ENCODE measurements at places on chromosomes 2 and 18. TPM values are rescaled to one million over a fixed set of nuclear protein-coding genes. Genes with fewer than 3 reads are reported as not detected.

PLCD4 gene
- 1.1 TPM for total RNA-seq

IL36G gene
- not detected for total RNA-seq

MCM6 gene
- 13.5 TPM for total RNA-seq

UGT1A6 gene
- total RNA-seq: 0.63 TPM

MYCN gene
- total RNA-seq: 5.2 TPM

DNA sequence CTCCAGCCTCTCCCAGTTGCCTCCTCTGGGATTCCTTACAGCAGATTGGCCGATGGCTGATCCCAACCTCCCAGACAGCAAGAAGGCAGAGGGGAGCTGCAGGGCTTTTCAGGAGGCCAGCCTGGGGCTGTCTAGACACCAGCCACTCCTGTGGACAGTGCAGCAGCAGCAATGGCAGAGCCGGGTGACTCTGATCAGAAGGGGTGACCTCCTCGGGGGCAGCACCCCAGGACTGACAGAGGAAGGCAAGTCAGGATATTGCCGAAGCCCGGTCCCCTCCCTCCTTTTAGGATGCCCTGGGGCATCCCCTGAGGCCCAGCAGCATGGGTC is 84.5 kb downstream of the INHBB start:
- H3K4me3 ChIP-seq: no peak overlapping the region
- peak; percentile 5 for DNase-seq
- H3K4me1 ChIP-seq: no peaks in the 10 kb centered on the region
- H3K36me3 ChIP-seq: no peaks in the 10 kb centered on the region
- H3K27me3 ChIP-seq: no peaks in the 10 kb centered on the region

- no peak overlapping the region for H3K4me3 ChIP-seq
- no peak for DNase-seq
- no peaks in the 10 kb centered on the region for H3K27me3 ChIP-seq
- H3K27ac ChIP-seq: no peak overlapping the region
- H3K36me3 ChIP-seq: no peaks in the 10 kb centered on the region
Measured at GRCh38 chr18:64416990-64417389, 268.1 kb upstream of the LINC00305 start.

- no peak for DNase-seq
- H3K4me3 ChIP-seq: no peak overlapping the region
Measured at GRCh38 chr2:230658577-230658876, 54.1 kb upstream of the CAB39 start.

DNA sequence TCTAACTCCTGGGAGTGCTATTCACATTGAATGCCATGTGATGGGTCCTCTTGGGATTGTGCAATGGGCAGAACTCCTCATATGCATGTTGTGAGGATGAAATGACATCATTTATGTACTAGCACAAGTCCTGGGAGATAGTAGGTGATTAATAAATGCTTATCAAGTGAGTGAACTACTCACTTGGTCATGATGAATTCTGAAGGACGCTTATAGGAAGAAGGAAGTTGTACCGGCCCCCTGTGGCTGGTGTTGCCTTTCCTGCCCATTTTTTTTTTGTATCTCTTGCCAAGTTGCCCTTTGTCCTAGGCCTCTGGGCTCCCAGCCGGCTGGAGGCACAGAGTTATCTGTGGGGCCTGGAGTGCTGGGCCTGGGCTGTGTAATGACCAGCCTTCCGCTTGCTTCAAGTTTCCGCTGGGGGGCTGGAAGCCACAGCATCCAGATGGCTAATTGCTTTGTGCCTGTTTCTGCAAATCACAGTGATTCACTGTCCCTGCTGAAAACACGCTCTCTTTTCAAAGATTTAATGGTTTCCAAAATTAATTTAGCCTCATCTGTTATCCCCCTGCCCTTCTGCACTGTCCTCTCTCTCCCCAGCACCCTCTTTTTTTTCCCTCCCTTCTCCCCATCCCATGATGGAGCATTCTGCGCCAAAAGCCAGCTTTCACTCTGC is 33.7 kb upstream of the MRPL33 start:
- H3K4me1 ChIP-seq: no peaks in the 10 kb centered on the region
- no peaks in the 10 kb centered on the region for H3K36me3 ChIP-seq
- DNase-seq: no peak
- peak overlapping the region; percentile 65 for H3K27ac ChIP-seq
- no peaks in the 10 kb centered on the region for H3K27me3 ChIP-seq

- H3K4me1 ChIP-seq: peaks cover 2% of the 10 kb centered on the region
- no peaks in the 10 kb centered on the region for H3K36me3 ChIP-seq
- no peak overlapping the region for H3K4me3 ChIP-seq
- DNase-seq: peak; percentile 80
- H3K27ac ChIP-seq: no peak overlapping the region
Measured at GRCh38 chr2:71156573-71156972, 26.1 kb downstream of the MPHOSPH10 start.

DNA sequence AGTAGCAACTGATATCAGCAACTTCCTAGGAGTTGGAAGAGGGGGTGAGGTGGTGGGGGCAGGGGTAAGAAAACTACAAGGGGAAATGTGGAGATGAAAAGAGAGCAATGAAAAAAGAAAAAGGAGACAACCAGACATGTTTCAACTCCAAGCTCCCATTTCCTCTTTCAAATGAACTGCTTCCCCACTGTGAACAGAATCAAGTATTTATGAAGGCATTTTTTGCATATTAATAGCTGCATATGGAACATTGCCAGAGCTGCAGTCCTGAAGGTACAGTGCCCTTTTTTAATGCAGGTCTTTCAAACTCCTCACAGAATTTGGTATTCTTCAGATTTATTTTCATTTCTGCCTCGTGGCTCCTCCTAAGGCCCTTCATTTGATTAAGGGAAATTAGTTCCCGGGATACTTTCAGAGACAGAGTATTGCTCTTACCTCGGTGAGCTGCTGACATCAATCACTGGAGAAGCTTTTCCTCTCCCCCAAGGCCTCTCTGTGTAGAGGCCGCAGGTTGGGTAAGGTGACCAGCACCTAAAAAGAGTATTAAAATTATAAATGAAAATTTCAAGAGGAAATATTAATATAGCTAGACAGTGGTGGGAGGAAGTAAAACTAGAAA is 68.4 kb downstream of the KIAA2012 start:
- no peak overlapping the region for H3K4me3 ChIP-seq
- H3K27me3 ChIP-seq: no peaks in the 10 kb centered on the region
- no peaks in the 10 kb centered on the region for H3K36me3 ChIP-seq
- no peak overlapping the region for H3K27ac ChIP-seq
- H3K4me1 ChIP-seq: peaks cover 9% of the 10 kb centered on the region
- DNase-seq: no peak

- no peak overlapping the region for H3K4me3 ChIP-seq
- peak overlapping the region; percentile 43 for H3K27ac ChIP-seq
- H3K27me3 ChIP-seq: no peaks in the 10 kb centered on the region
- no peaks in the 10 kb centered on the region for H3K36me3 ChIP-seq
Measured at GRCh38 chr2:234679741-234680687, 183.1 kb upstream of the ARL4C start.

- no peaks in the 10 kb centered on the region for H3K36me3 ChIP-seq
- H3K27ac ChIP-seq: no peak overlapping the region
- H3K4me1 ChIP-seq: no peaks in the 10 kb centered on the region
- H3K4me3 ChIP-seq: no peak overlapping the region
- peak; percentile 59 for DNase-seq
Measured at GRCh38 chr2:102449370-102449974, 23.6 kb upstream of the SLC9A4 start.

GRCh38 chr2:200308546-200309295 is 2.2 kb downstream of the SPATS2L start:
- H3K36me3 ChIP-seq: no peaks in the 10 kb centered on the region
- no peak overlapping the region for H3K27ac ChIP-seq
- no peak overlapping the region for H3K4me3 ChIP-seq
- DNase-seq: peak; percentile 50

DNA sequence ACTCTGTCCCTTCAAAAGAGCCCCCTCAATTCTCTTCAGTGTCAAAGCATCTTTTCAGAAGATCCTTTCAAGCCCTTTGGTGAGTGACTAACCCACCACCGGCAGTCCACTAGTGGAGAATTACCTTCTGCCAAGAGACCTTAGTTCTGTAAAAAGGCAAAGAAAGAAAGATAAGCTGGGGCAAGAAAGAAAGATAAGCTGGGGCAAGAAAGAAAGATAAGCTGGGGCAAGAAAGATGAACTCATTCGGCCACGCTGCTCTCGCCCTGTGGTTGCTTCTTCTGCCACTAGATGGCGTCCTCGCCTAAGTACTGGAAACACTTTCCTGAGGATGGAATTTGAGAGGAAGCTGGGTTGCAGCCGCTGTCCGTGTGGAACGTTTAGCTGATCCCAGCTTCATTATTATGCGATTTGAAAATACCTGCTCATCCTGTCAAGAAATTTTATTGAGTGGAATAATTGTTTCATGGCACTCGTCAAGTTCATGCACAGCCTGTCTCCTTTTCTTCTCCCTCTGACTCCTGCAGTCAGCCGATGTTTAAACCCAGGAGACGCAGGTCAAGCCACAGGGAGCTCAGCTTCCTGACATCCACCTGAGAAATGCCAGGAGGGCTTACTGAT is 17.3 kb upstream of the ANXA4 start:
- peak; percentile 87 for DNase-seq
- H3K27me3 ChIP-seq: no peaks in the 10 kb centered on the region
- H3K36me3 ChIP-seq: no peaks in the 10 kb centered on the region
- H3K4me3 ChIP-seq: no peak overlapping the region
- no peak overlapping the region for H3K27ac ChIP-seq

- DNase-seq: peak; percentile 63
- H3K27me3 ChIP-seq: no peaks in the 10 kb centered on the region
- H3K4me3 ChIP-seq: peak within 1 kb of the TSS; percentile 78
- peaks cover 6% of the 10 kb centered on the region for H3K36me3 ChIP-seq
- peak within 1 kb of the TSS; percentile 92 for H3K27ac ChIP-seq
Measured at GRCh38 chr2:159616286-159616701, at the start of gene BAZ2B. Gene BAZ2B (minus strand): TSS chr2:159616548. CDS start chr2:159478719, 137,829 bp downstream.

GRCh38 chr2:241868661-241869081 is 858 bp upstream of the RTP5 start:
- peaks cover 22% of the 10 kb centered on the region for H3K27me3 ChIP-seq
- H3K4me3 ChIP-seq: no peak overlapping the region
- H3K4me1 ChIP-seq: no peaks in the 10 kb centered on the region

GRCh38 chr2:36960005-36960675 is 6.2 kb downstream of the STRN start:
- H3K36me3 ChIP-seq: no peaks in the 10 kb centered on the region
- H3K27ac ChIP-seq: no peak overlapping the region
- H3K27me3 ChIP-seq: no peaks in the 10 kb centered on the region
- H3K4me1 ChIP-seq: no peaks in the 10 kb centered on the region

DNA sequence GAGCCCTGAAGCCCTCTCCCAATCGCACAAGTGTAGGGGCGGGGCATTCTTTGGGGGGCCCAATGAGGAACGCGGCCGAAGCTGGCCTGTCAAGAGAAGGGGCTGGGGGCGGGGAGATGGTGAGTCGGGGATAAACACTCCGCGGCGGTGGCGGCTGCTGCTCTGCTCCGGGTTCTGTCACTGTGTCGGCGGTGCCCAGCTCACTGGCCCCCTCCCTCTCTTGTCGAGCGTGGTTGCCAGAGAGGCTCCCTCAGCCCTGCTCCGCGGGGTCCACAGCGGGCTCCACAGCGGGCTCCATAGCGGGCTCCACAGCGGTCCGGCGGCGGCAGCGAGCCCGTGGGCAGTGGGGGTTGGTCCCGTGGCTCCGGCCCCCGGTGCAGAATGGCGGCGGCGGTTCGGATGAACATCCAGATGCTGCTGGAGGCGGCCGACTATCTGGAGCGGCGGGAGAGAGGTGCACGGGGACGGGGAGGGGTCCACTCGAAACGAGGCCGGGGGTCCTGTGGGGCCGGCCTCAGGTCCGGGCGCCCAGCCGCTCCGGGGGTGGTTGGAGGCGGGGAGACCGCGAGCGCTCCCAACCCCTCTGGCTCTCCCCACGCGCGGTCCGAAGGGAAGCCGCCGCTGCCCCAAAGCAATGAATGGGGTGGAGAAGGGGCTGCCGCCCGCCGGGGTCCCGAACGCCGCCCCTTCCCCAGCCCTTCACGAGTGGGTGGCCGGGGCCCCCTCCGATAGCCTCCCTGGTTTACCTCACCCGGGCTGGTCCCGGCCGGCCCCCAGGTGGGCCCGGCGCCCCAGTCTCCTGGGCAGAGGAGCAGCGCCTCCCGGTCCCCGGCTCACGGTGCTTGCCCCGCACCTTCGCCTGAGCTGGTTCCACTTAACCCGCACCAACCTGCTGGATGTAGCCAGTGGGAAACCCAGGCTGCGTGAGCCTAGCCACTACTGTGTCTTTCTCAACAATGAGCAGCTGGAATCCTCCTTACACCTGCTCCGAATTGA is at the start of gene MXD1:
Gene MXD1 (plus strand): TSS at position 160 of the 996 bp plus-strand sequence. CDS start 222 bp downstream, at position 382.
- H3K27me3 ChIP-seq: no peaks in the 10 kb centered on the region
- H3K27ac ChIP-seq: peak within 1 kb of the TSS; percentile 97
- H3K4me1 ChIP-seq: peaks cover 8% of the 10 kb centered on the region
- peak within 1 kb of the TSS; percentile 92 for H3K4me3 ChIP-seq
- H3K36me3 ChIP-seq: no peaks in the 10 kb centered on the region

Measured in lung (tissue), 17 donors.